Fibroblast of upper back skin (primary cell): ENCODE measurements at places on chromosomes 2 and 18.

DNA sequence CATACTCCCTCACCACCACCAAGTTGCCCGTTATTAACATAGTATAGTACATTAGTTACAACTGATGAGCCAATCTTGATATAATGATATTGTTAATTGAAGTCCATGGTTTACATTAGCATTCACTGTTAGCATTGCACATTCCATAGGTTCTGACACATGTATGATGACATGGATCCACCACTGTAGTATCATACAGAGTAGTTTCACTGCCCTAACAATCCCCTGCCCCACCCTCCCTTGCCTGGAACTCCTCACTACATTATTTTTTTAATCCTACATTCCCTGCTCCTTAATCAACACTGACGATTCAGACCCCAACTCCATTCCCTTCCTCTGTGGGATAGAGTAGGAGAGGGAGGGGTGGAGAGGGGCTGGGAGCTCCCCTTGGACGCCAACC lies 20.2 kb upstream of the ST3GAL5 start:
- DNase-seq, result no peak

- DNase-seq, result no peak
Measured at GRCh38 chr2:101989740-101990460, 1.9 kb upstream of the IL1R2 start.

DNA sequence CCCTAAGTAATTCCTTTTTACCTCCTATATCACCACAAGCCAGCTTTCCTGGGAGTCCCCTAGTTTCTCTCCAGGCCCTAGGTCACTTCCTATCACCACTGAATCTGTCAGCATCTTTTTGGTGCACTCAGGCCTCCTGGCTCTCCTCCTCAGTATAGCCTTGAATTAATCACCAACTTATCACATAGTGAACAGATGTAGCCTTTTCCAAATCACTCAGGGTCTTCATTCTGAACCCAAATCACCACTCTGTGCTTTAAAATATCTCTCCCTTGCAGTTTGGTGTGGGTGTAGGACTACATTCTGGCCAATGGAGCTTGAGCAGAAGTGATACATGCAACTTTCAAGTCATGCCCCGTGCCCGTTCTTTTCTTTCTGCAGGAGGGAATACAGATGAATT lies 29.6 kb upstream of the ATP8B1 start:
- DNase-seq, result no peak

GRCh38 chr2:75288760-75289159 lies 89.4 kb upstream of the TACR1 start:
- no peak for DNase-seq

- DNase-seq, result peak; percentile 90
Measured at GRCh38 chr2:28082131-28082530, 191.6 kb downstream of the BABAM2 start.

- no peak for DNase-seq
Measured at GRCh38 chr2:97095661-97096060, 979 bp upstream of the FAHD2B start.

DNA sequence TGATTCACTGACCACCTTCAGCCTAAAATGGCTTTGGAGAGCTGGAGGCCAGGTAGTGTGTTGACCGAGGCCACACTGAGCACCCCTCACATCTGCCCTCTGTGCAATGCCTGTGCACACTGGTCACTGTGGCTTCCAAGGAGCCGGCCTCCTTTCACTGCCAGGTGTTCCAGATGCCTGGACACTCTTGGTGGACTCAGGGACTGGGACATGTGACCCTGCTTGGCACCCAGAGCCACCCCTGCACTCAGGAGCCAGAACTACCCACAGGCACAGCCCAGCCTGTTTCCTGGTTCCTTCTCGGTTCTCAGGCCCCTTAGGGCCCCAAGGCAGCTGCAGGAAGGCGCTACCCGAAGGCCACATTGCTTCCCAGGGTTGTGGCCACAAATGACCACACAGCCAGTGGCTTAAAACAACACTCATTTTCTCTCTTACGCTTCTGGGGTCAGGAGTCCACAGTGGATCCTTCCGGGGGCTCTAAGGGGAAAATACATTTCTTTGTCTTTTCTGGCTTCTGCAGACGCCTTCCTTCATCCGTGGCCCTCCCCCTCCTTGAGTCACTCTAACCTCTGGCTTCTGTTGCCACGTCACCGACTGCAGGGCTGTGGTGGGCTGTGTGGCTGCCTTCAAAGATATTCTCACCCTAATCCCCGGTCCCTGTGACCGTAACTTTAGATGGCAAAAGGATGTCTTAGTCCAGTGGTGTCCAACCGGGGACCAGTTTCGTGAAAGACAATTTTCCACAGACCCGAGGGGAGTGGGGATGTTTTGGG lies 78.6 kb downstream of the ASB1 start:
- no peak for DNase-seq

DNA sequence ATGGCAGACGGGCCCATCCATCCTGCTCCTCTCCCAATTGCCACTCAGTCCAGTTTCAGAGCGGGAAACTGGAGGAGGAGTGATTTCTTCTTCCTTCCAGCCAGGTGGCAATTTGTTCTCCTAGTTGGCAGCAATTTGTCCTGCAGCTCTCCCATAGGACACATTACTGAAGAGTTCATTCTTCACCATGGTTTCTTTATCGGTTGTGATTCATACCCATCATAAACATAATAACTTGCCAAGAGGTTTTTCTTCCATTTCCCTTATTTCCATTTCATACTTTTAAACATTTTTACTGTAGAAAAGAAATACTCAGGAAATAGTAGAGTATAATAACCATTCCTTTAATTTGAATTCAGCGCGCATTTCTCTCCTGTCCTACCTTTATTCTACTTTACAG lies 377.9 kb upstream of the RAB12 start:
- no peak for DNase-seq

DNA sequence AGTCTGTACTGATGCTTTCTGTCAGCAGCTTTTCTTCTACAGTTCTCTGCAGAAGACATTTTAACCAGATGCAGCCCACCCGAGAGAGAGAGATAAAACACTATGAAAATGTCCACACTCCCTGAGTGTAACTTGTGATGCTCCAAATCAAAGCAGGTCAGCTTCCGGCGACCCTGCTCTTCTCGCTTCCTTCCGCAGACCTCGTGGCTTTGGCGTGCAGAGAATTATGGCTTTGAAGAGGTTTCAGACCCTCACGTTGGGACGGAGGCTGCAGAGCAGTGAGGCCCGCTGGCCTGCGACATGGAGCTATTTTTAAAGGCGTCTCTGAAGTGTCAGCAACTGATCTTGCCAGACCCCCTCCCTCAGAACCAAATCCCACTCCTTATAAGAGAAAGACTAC lies 41.8 kb downstream of the TMEM163 start:
- no peak for DNase-seq

DNA sequence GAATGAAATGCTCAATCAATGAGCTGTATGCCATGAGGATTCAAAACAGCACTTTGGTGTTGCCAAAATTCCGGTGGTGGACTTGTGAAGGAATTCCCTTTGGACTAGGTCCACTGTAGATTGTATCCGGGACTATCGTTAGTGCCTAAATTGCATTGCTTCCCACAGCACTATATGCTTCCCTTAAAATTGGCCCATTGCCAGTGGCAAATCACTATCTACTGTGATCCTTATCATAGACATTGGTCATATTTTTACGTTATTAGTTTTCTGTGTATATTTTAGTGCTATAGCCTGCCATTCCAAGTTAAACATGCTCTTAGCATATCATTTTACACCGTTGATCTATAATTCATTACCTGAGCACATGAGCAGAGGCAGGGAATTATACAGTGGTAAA lies 1.7 kb downstream of the PJVK start:
- DNase-seq, result no peak

GRCh38 chr2:74441690-74442482 lies at the start of gene RTKN:
TSS of gene RTKN (minus strand) at chr2:74441937. CDS start at chr2:74441816, 121 bp downstream.
- no peak for DNase-seq

DNA sequence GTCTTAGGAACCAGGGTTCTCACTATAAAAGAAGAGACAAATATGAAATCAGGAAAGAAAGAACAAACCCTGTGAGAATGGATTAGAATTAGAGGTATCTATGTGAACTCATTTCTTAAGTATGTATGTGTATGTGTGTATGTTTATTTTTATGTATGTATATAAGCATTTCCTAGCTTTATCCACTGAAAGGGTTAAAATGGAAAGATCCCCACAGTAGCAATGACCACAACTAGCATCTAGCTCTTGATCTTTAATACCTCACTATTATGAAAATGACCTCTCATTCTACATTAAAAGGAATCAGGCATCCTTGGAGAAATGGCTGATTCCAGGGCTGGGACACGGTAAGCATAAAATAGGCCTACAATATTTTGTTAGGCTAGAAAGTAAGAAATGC lies 31.6 kb downstream of the RTN4 start:
- DNase-seq, result no peak

- peak; percentile 60 for DNase-seq
Measured at GRCh38 chr2:17422061-17422460, 96.2 kb downstream of the RAD51AP2 start.

DNA sequence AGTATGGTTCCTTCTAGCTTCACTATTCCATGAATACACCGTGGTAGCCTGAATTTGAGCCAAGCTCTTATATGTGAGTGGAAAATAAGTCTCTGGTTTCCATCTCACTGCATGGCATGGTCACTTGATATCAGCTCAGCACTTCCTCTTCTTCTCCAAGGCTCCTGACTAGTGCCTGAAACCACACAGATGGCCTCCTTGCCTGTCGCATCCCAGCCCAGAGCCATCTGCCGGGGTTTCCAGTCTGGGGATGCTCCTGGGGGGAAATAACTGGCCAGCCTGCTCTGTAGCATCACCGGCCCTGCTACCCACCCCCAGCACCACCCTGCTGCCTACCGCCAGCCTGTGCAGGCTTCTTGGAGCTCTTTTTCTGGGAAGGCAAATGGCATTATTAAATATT lies 7.7 kb upstream of the MARCHF4 start:
- no peak for DNase-seq

- DNase-seq, result no peak
Measured at GRCh38 chr18:38427736-38428135, 862.1 kb upstream of the CELF4 start.

DNA sequence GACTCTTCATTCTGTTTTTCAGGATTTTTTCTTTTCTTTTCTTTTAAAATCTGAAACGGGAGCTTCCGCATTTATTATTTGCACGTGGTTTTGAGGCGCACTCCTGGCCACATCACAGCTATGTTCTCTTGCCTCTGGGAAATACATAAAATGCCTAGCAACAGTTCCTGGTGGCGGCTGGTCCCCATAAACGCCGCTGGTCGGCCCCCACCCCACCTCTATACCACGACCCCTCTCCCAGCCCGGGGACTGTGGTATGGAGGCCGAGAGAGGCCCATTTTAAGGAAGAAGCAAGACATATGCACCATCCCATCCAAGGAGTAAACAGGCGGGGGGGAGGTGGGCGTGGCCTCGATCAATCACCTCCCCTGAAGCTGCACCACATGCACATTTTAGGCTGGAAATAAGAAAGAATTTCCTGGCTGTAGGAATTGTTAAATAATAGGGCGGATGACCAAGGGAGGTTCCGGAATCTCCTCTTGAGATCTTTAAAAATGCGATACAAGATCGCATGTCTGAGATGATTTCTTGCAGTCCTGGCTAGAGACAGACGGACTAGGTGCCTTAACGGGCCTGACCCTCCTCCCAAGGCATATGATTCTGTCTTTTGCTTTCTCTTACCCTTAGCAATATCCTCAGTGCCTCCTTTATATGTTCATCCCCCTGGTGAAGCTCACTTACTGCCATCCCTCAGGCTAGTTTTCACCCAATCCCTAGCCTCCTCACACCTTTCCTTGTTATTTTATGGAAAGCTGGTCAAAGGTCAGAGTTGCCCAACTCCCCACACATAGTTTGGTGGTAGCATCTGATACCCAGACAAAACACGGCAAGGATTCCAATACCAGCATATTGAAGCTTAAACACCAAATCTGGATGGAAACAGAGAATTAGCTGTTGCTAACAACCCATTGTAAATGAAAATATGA lies 82.4 kb downstream of the BCL2 start:
- DNase-seq, result no peak

GRCh38 chr2:69641471-69641870 lies 2.1 kb downstream of the AAK1 start:
- no peak for DNase-seq

DNA sequence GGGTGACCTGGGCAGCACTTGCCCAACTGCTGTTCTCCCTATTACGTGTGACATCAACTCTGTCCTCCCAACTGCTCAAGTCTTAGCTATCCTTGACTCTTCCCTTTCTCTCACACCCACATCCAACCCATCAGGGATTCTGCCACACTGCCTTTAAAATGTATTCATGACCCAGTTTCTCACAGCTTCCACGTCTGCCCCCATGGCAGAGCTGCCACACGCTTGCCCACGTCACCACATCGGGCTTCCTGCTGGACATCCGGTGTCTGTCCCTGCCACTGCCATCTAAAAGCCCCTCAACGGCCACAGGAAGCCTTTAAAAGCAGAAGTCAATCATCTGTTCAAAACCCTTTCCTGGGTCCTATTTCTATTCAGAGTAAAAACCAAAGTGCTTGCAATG lies 233.1 kb upstream of the POU3F3 start:
- DNase-seq, result no peak

GRCh38 chr2:166768393-166769123 lies 119.7 kb upstream of the XIRP2 start:
- no peak for DNase-seq

DNA sequence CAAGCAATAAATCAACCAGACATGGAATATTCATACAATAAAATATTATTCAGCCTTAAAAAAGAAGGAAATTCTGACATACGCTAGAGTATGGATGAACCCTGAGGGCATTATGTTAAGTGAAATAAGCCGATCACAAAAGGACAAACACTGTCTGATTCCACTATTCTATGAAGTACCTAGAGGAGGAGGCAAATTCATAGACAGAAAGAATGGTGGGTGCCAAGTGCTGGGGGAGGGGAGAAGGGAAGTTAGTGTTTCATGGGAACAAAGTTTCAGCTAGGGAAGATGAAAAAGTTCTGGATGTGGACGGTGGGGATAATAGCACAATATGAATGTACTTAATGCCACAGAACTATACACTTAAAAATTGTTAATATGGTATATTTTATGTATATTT lies 19.8 kb downstream of the SMAD7 start:
- DNase-seq, result no peak

GRCh38 chr2:42762823-42763804 lies 821 bp downstream of the OXER1 start:
- no peak for DNase-seq

DNA sequence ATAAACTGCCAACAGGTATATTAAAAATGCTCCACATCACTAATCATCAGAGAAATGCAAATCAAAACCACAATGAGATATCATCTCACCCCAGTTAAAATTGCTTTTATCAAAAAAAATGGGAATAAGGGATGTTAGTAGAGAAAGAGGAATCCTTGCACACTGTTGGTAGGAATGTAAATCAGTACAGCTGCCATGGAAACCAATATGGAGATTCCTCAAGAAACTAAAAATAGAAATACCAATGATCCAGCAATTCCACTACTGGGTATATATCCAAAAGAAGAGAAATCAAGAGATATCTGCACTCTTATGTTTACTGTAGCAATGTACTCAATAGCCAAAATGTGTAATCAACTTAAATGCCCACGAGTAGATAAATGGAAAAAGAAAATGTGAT lies 40.6 kb downstream of the ZRANB3 start:
- DNase-seq, result peak; percentile 52
